ENCODE measurements at places on chromosomes 13 and 19.

- DNase-seq = no peak
Observed at GRCh38 chr13:30629527-30629926, 11.8 kb downstream of the USPL1 start.

DNA sequence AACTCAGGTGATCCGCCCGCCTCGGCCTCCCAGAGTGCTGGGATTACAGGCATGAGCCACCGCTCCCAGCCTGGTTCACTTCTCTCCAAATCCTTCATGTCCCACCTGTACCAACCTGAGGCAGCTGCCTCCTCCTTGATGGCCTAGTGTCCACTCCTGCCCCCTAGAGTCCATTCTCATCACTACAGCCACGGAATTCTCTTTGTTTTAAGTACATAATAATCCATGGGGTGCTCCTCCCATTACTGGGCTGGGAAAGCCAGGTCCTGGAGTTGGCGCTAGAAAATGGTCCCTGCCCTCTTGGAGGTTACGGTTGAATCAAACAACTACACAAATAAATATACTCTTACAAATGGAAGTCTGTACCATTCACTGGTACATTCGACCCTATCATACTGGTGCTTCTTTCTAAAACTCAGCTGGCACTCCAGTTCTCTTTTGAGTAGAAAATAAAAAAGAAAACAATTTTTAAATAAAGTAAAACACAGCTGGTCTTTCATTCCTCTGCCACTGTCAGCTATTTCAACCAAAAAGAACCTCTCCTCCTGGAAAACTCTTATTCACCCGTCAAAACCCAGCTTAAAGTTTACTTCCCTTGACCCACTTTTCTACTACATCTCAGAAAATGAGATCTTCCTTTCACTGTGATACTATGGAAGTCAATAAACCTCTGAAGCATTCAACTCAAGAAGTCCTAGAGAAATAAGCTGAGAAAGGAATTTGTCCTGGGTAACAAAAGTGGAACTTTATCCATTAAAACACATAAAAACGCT lies 22.4 kb upstream of the ARHGEF18 start:
- no peak for DNase-seq

- no peak for DNase-seq
Observed at GRCh38 chr19:21430675-21431074, 33.7 kb downstream of the ZNF493 start.

DNA sequence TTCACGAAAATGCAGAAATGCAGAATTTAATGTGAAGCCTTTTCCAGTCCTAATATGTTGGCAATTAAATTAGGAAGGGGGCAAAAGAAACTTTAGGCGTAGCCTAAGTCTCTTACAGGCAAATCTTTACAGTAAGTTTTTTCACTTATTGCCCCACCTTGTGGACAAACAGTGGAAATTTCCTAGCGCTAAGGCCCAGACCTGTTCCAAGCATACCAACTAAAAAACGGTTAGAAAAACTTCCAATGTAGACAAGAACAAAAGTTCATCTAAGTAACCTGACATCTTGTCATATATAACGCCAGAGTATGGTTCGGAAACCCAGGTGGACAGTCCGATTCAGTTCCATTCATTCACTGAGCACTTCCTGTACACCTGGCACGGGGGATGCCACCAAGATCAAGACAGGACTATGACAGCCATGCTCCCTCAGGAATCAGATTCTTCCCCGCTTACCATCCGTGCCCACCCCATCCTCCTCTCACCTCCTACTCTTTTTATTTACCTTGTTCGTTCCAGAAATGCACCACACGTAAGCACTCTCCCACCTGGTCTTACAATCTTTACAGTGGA lies 4.9 kb downstream of the ZAR1L start:
- peak; percentile 52 for DNase-seq

- DNase-seq = no peak
Observed at GRCh38 chr19:21677696-21678418, 89.5 kb downstream of the ZNF100 start.

DNA sequence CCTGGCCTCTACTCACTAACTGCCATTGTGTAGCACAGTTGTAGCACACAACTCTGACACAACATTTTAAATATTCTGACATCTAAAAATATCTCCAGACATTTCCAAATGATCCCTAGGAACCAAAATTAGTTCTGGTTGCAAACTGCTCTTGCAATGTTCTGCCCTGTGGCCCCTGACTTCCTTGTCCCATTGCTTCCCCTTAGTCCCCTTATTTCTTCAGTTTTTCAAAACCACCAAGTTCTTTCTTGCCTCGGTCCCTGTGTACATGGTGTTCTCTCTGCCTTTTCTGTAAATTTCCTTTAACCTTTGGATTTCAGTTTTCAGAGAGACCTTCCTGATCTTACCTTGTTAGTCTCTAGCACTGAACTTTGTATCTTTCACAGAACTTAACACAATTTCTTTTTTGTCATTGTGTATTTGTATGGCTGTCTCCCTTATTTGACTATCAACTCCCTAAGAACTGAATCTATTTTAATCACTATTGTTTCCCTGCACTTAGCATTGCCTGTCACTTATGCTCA lies 87.6 kb upstream of the MLNR start:
- no peak for DNase-seq

DNA sequence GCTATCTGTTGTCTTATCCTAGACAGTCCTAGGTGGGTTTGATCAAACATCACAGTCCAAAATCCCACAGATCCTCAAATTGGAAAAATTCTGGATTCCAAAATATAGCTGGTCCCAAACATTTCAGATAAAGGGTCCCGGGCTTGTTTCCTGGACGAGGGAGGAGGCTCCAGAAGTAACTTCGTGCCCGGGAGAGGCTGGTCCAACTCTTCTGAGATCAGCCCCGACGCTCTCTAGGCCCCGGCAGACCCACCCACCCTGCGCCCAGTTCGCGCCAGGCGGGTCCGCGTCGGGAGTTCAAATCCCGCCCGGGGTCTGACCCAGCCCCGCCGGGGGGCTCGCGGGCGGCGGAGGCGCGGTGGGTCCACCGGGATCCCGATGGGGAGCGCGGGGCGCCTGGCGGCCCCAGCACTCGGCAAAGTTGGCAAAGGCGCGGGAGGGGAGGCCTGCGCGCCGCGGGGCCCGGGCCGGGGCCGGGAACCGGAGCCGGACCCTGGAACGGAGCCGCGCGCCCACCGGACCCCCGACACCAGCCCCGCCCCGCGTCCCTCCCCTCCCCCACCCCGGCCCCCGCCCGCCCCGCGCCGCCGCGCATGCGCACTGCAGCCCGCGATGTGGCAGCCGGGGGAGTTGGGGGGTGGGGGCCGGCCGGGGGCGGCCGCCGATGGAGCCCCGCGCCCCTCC lies 513 bp downstream of the MIER2 start:
- DNase-seq = peak; percentile 3

- DNase-seq = peak; percentile 35
Observed at GRCh38 chr13:40503966-40504591, 162.4 kb downstream of the FOXO1 start.

DNA sequence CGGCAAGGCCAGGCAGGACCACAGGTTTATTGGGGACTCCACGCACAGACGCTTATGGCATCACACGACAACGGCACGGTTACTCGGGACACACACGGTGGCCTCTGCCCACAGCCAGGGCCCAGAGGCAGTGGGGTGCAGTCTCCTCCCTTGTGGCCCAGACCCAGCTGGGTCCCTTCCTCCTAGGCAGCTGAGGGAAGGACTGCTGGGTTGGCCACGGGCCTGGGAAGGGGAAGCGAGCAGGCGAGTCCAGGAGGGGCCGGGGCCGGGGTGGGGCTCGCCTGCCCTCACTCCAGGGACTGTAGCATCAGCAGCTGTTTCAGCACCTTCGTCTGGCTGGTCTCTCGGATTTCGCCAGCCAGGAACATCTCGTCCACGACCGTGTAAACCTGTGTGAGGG lies 12.5 kb downstream of the AP2S1 start:
- no peak for DNase-seq

GRCh38 chr19:34732612-34733211 lies 1.3 kb upstream of the ZNF181 start:
- DNase-seq = no peak

DNA sequence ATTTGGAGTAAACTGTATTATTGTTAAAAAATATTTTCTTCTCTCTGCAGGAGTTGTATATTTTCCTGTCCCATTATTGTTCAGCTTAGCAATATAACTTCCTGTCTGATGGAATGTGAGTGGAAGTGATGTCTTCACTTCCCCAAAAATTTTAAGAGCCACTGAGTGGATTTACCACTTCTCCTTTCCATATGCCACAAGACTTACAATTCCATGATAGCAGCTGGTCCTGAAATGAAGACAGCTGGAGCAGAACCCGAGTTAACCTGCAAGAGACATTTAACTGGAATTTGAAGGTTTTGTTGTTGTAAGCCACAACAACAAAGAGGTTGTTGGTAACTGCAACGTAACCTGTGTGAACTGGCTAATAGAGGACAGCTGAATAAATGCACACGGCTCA lies 23.4 kb upstream of the TBC1D4 start:
- DNase-seq = peak; percentile 41

DNA sequence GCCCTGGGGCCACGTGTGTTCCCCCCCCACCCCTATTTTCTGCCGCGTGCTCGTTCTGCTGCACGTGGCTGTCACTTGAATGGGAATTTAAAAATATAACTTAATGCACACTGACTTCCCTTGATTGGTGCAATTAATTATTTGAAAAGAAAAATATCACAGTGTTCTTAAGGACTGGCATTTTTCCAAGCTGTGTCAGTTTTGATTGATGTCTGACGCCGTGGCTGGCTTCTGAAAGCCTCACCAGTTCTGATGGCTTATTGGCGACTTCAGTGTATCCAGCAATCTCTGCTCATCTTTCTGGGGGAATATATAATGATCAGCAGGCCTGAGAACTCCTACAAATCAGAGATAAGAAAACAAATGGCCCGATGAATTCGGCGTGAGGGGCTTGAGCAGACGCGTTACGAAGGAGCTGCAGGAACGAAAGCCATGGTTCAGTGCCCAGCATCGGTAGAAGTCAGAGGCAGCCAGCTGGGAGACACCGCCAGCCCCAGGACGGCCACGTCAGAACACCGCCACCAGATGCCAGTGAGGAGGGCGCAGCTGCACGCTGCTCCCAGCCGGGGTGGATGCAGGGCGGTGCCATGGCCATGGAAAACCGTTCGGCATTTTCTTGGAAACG lies 111.2 kb downstream of the KDM4B start:
- DNase-seq = peak; percentile 39
